ENCODE measurements at places on chromosomes 1 and 21. TPM values are rescaled to one million over a fixed set of nuclear protein-coding genes. Genes with fewer than 3 reads are reported as not detected.

IGSF3 gene
- total RNA-seq = 53.7 TPM

CLCN6 gene
- total RNA-seq = 5.9 TPM

LEMD1 gene
- 0.26 TPM for total RNA-seq

E2F2 gene
- 1.9 TPM for total RNA-seq

ERG gene
- 41.0 TPM for total RNA-seq

CFAP74 gene
- total RNA-seq = not detected

STMN1 gene
- 131 TPM for total RNA-seq

CR1 gene
- not detected for total RNA-seq

TNFRSF4 gene
- total RNA-seq = 3.7 TPM

RNU1-3 gene
- under 0.01 TPM for total RNA-seq

ST6GALNAC3 gene
- 45.5 TPM for total RNA-seq

S100A11 gene
- 17.1 TPM for total RNA-seq

LCE1E gene
- total RNA-seq = not detected

RAB42 gene
- total RNA-seq = 5.6 TPM

UAP1 gene
- total RNA-seq = 44.0 TPM

KRTAP22-2 gene
- not detected for total RNA-seq

ADAM30 gene
- total RNA-seq = not detected

HENMT1 gene
- 2.4 TPM for total RNA-seq

SZRD1 gene
- 32.2 TPM for total RNA-seq

PLPPR4 gene
- total RNA-seq = under 0.01 TPM

C4BPA gene
- total RNA-seq = not detected

PLA2G2A gene
- not detected for total RNA-seq

TNN gene
- not detected for total RNA-seq

SV2A gene
- 1.3 TPM for total RNA-seq

FCGR2B gene
- total RNA-seq = not detected

OR2T11 gene
- total RNA-seq = not detected

SPATA17 gene
- under 0.01 TPM for total RNA-seq

TSPAN1 gene
- total RNA-seq = 0.13 TPM

RAB25 gene
- total RNA-seq = not detected

ETS2 gene
- 20.9 TPM for total RNA-seq

MAN1C1 gene
- total RNA-seq = 0.26 TPM
